ENCODE measurements at places on chromosomes 4 and X. TPM values are rescaled to one million over a fixed set of nuclear protein-coding genes. Genes with fewer than 3 reads are reported as not detected.

POU4F2 gene
- not detected for total RNA-seq

NPY2R gene
- total RNA-seq = 0.14 TPM

CHRNA9 gene
- total RNA-seq = not detected

TREX2 gene
- total RNA-seq = 0.91 TPM

GC gene
- total RNA-seq = not detected

NEUROG2 gene
- total RNA-seq = not detected

CXXC4 gene
- total RNA-seq = 12.2 TPM

SYN1 gene
- 8.7 TPM for total RNA-seq

ANXA10 gene
- total RNA-seq = not detected

SMARCA1 gene
- 39.7 TPM for total RNA-seq

ADAD1 gene
- total RNA-seq = not detected

ZNF711 gene
- 6.4 TPM for total RNA-seq

AFM gene
- not detected for total RNA-seq

TET2 gene
- total RNA-seq = 21.7 TPM

GYPA gene
- not detected for total RNA-seq

FRMD7 gene
- total RNA-seq = not detected

XAGE1A gene
- total RNA-seq = not detected

UGT2B11 gene
- total RNA-seq = not detected

FGFBP2 gene
- 4.0 TPM for total RNA-seq

PLA2G12A gene
- total RNA-seq = 85.0 TPM

HHIP gene
- 0.39 TPM for total RNA-seq

DEFB131A gene
- not detected for total RNA-seq

LAMP2 gene
- total RNA-seq = 74.7 TPM

MAOB gene
- 79.7 TPM for total RNA-seq

PGRMC1 gene
- 29.8 TPM for total RNA-seq

PSAPL1 gene
- not detected for total RNA-seq

XKRX gene
- total RNA-seq = not detected

NSDHL gene
- 25.0 TPM for total RNA-seq

SOX3 gene
- not detected for total RNA-seq

ALB gene
- total RNA-seq = not detected

EMCN gene
- total RNA-seq = 41.5 TPM

MYOZ2 gene
- 506 TPM for total RNA-seq

P2RY10 gene
- 0.57 TPM for total RNA-seq

All from right cardiac atrium (tissue), 5 donors.